WERI-Rb-1 (cell line): ENCODE measurements at places on chromosomes 11 and 22.

- DNase-seq, result no peak
These were observed 18.4 kb downstream of the CUL5 start for GRCh38 chr11:108027057-108027456.

- no peak for DNase-seq
These were observed 16.5 kb downstream of the C22orf42 start for GRCh38 chr22:32142600-32142999.

DNA sequence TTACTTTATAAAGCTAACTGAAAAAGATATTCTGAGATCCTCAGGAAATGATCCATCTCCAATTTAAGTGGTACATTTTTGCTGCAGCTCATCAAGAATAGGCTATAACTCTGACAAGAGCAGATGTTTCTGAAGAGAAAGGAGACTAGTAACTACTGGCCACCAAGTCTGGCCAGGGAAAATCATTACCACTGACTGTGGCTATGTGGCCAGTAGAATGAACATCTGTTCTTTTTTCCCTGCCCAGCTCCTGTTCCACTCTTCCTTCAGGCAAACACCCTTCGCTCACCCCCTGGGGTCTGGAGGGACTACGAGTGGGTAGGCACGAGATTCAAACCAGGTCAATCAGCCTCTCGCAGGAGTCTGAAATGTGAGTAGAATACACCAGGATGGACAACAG is 23.9 kb downstream of the TMEM123 start:
- no peak for DNase-seq

GRCh38 chr11:22828373-22828772 is 1.2 kb downstream of the SVIP start:
- no peak for DNase-seq

DNA sequence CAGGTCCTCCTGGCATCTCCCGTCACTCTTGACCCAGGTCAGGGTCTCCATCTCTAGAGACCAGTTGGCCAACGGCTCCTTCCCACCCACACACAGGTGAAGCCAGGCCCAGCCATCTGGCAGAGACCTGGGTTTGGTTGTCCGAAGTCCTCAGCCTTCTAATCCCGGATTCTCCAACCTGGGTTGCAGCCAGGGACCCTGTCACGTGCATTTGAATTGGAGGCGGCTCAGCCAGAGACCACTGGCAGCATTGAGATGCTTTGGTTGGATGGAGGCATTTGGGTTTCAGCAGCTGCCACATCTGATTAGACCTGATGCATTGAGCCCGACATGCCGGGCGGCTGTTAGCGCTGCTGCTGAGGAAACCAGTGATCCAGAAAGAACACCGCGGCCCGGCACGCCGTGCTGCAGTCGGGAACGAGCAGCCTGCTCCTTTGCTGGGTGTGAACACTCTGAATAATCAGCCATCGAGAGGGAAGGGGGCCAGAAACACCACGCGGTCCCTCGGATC is 163.2 kb downstream of the BRD1 start:
- peak; percentile 21 for DNase-seq

DNA sequence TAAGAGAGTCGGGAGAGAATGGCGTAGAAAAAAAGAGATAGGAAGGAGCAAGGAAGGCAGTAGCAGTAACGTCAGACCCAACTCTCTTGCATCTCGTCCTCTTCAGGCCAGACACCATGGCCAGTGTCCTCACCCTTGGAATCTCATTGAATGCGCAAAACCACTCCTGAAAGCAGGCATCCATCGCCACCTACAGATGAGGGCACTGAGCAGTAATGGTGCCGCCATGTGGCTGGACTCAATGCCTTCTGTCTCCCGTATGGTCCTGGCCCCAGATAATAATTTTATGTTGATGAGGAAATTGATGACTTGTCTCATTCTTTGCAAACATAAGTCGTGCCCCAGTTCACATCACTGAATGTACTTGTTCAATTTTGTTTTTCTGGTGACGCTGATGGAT is 17.8 kb upstream of the ALX4 start:
- no peak for DNase-seq

DNA sequence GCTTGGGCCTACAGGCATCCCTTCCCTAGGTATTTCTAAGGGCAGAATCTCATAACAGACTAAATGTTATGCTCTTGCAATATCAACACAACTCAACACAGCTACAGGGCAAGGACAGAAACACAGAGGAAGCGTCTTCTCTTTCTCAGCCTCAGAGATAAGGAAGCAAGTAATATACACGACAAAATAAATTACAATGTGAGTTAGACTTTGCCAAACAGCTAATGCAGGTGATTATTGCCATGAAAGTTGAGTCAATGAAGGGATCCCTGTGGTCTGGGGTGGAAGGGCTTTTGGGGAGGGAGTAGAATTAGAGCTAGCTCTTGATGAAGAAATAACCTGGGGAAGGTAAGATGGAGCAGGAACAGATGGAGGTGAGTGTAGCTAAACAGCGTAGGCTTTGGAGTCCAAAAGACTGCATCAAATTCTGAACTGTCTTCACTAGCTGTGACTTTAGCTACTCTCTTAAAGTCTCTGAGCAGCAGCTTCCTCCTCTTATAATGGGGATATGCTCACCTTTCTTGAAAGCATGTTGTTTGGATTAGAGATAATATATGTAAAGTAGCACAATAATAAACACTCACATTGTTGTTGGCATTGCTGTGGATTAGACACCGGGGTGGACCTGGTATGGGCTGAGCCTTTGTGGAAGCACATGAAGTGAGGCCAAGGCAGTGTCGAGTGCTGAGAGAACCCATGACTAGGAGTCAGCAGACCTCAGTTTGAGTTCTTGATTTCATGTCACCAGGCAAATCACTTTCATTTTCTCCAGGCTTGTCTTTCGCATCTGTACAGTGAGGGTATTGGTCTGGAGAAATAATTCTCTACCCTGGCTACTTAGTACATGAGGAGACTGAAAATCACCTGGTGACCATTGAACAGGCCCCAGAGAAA is 41.0 kb upstream of the AQP11 start:
- DNase-seq, result no peak

GRCh38 chr11:36446135-36446534 is 63.9 kb downstream of the TRAF6 start:
- no peak for DNase-seq
